ENCODE measurements at places on chromosomes 3 and 15.
A peak's percentile ranks its signal among the peaks of the same experiment; 100 is the strongest.

- DNase-seq: no peak
Measured at GRCh38 chr15:74159773-74160172, 13.7 kb upstream of the ISLR start.

- DNase-seq: no peak
Measured at GRCh38 chr3:159189994-159190669, 388.3 kb downstream of the MFSD1 start.

DNA sequence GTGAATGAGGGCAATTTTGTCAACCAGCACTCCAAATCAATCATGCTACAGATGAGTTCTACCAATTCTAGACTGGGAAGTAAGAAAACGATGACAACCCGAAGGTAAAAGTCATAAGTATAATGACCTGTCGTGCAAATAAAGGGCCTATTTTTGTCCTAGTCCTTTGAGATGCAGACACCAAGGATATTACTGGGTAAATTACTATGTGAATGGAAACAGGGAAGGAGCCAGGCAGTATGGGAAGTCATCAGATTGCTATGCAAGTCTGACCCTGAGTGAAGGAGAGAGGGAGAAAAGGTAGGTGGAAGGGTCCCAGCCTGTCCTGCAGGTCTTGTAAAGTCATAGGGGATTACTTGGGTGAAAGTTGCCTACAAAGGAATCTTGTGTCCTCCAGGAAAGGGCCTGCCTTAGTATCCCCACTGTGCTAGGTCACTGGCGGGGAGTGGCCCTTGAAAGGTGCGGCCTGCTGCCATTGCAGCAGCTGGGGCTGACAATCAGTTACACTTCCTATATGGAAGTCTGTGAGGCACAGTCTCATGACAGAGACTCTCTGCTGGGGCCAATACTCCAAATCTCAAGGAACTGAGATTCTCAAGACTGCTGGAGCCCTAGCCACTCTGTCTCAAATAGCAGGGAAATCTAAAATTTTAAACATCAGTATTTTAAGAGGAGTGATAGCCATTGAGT is 149.9 kb upstream of the SLC2A2 start:
- DNase-seq: no peak

- no peak for DNase-seq
Measured at GRCh38 chr3:56291244-56291680, 177.0 kb downstream of the ERC2 start.

- no peak for DNase-seq
Measured at GRCh38 chr15:67138891-67139855, 73.8 kb downstream of the SMAD3 start.

DNA sequence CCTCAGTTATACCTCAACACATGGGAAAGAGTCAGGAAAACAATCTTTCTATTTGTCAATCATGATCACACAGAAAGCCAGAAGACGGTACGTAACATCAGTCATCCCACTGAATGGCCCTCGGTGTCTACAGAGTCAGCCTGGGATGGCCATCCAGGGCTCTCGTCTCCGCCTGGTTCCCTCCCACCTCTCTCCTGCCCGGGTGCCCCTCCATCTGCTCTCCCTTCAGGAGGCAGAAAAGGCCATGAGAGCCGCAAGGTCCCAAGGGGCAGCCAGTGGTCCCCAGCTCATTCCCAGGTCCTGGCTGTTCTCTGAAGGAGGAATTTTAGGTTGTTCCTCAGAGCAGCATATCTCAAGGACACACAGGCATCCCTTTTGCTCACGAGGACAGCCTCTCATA is 4.4 kb upstream of the LRRC15 start:
- no peak for DNase-seq

GRCh38 chr3:14989943-14990779 is 42.8 kb downstream of the NR2C2 start:
- DNase-seq: no peak

GRCh38 chr15:101560722-101561583 is 71.4 kb upstream of the PCSK6 start:
- no peak for DNase-seq

- DNase-seq: no peak
Measured at GRCh38 chr15:63905558-63906265, 72.0 kb upstream of the HERC1 start.

DNA sequence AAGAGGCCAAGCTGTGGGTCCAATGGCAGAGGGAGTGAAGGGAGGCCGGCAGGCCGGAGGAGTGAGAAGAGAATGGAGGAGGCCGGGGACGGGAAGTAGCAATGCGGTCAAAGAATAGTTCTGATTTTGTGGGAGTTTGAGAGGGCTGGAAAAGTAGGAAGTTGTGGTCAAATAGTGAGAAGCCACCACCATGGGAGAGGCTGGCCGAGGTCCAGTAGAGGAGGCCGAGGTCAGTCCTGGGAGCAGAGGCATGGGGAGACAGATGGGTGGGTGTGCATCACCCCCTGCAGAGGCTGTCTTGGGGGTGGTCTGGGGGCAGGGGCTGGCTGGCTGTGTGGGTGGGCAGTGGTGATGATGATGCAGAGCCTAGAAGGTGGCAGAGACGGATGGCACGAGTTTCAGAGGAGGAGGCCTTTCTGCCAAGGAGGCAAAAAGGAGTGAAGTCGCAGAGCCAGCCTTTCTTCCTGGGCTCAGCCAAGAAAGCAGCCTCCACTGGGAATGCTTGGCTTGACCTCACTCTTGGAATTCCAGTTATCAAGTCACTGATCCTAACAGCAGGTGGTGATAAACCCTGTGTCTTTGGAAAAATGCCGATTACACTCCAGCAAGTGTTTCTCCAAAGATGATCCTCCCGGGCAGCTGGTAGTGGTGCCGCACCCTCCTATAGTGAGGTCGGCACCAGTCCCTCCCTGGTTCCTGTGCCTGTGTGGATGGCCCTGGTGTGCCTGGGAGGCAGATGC is 57.3 kb downstream of the ARNT2 start:
- DNase-seq: no peak

GRCh38 chr3:181726351-181727330 is 14.9 kb downstream of the SOX2 start:
- DNase-seq: peak; percentile 75

GRCh38 chr3:152104847-152105415 is 163.8 kb upstream of the MBNL1 start:
- DNase-seq: no peak

- no peak for DNase-seq
Measured at GRCh38 chr15:41286665-41287333, 45.6 kb downstream of the OIP5 start.

GRCh38 chr15:68387381-68388143 is 44.4 kb downstream of the ITGA11 start:
- DNase-seq: no peak

DNA sequence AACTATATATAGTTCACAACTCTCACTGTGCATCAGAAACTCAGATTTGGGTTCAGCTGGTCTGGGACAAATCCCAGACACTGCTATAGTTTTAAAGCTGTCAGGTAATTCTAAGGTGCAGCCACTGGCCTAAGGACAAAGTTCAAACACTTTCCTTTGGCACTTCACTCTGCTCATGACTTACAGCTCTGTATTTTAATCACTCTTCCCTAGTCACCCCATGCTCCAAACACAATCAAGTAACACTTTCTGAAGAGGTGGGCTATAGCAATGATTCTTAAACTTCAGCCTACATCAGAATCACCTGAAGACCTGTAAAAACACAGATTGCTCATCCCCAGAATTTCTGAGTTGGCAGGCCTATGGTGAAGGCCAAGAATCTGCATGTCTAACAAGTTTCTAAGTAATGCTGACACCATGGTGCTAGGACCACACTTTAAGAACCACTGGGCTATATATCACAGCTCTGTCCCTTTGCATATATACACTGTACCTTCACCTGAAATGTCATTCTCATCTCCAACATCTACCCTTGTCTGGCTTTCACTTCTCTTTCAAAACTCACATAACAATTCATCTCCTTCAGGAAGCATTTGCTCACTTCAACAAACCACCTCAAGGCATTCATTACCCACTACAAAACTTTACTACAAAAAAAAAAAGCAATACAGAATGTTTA is 21.4 kb downstream of the STAG1 start:
- DNase-seq: no peak

GRCh38 chr3:25423780-25424588 is 4.1 kb upstream of the RARB start:
- no peak for DNase-seq

DNA sequence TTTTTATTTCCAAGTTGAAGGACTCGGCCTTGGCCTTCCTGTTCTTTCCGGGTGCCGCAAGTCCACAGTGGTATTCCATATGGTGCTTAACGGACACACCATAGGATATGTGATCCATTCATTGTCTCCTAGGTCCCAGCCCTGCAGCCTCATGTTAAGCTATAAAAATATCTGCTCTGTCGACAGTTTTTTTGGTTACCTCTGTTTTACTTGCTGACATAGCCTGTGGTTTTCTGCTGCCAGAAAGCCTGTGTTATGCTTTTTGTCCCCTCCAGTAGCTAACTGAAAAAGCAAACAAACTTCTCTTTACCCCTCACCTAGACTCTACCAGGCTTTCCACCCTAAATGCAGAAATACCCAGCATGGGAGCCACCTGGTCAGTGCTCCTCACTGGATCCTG is 5.3 kb downstream of the INAFM2 start:
- DNase-seq: no peak

DNA sequence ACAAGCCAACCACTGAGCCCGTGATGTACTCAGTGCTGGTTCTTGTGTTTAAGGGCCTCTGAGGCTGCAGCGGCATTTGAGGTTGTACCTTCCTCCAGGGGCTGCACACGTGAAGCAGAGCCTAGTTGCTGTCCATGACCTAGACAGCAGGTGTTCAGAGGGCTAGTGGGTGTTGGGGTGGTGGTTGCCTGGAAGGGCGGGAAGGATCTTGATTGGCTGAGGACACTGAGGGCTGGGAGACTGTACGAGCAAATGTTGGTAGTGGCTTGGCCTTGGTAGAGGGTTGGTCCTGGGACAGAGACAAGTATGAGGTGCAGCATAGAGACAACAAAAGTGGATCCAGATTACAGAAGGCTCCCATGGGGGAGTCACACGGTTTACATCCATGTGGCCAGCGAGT is 17.0 kb upstream of the HES1 start:
- DNase-seq: no peak

DNA sequence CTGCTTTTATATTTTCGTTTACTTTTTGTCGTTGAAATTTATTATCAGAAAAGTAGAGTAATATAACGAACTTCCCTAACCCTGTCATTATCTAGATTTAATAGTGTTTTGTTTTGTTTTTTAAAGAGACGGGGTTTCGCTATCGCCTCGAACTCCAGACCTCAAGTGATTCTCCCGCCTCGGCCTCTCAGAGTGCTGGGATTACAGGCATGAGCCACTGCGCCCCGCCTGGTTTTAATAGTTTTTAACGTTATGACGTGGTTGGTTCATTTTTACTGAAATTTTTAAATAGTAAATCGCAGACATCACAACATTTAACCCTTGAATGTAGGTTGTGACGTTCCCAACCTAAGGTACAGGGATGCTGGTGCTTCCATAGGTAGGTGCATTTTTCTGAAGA is 1.0 kb downstream of the NGRN start:
- peak; percentile 63 for DNase-seq

DNA sequence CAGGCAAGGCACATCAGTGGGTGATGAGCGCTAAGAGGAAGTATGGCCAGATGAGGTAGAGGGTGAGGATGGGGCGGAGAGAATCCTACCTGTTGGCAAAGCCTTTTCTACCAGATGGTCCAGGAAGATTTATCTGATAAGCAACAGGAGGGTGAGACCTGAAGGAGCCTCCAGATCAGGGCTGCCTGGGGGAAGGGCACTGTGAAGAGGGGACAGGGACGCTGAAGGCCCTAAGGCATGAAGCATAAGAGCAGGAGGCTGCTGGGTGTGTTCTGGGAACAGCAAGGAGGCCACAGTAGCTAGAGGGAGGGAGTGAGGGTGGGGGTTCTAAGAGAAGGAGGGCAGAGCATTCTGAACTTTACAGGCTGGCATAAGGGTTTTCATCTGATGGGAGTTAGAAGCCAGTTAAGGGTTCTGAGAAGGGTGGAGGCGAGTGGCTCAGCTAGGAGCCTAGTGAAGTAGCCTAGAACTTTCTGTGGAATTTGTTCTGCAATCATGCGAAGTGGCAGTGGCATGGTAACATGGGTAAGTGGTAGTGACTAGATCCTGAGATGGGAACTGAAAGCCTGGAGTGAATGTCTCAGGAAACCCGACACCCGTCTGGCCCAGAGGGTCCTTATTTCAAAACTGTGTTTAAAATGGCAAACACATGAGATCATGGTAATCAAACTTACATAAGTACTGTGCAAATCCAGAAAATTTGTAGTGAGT is 29.9 kb downstream of the CGNL1 start:
- no peak for DNase-seq

GRCh38 chr3:10423171-10423882 is 82.1 kb downstream of the ATP2B2 start:
- no peak for DNase-seq

DNA sequence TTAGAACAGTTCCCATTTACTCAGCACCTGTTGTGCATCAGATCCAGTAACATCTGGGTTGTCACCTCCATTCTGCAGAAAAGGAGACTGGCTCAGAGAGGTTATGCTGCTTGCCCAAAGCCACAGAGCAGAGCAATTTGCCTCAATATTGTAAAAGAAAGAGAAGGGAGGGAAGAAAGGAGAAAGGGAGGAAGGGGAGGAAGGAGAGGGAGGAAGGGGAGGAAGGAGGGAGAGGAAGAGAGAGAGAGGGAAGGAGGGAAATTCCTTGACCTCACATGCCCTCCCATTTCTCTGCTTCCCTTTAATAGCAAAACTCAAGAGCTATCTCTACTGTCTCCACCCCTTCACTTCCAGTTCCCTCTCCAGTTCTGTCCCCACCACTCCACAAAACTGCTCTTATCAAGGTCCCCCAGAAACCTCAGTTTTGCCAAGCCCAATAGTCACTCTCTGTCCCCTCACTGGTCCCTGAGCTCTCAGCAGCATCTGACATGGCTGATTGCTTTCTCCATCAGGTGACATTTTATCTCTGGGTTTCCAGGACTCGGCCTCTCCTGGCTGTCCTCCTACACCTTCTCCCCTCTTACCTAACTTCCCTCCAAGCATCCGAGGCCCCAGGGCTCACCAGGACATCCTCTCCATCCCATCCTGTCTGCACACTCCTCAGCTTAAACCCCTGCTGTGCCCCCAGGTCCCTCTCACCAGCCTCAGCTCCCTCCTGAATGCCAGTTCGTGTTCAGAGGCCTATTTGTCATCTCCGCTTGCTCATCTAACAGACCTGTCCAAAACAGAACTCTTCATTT is 104.7 kb upstream of the LINGO1 start:
- DNase-seq: no peak

DNA sequence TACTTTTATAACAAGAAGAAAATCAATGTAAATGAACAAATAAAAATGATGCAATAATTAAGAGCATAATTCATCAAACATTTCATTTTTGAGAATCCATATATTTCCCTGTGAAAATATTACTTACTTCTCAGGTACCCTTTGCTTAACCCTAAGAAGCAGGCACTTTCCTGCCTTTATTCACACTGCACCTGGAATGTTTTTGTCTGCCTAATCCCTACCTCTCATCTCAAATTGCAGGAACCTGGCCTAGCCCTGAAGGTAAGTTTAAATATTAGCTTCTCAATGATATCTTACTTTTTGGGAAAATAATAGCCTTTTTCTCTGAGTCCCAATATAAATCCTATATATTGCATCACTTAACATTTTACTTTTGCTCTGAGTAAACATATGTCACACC is 559.1 kb downstream of the FGF12 start:
- DNase-seq: no peak

GRCh38 chr3:127902486-127902885 is 12.5 kb upstream of the KBTBD12 start:
- DNase-seq: no peak

- DNase-seq: no peak
Measured at GRCh38 chr15:81939604-81940440, 106.0 kb downstream of the MEX3B start.

- no peak for DNase-seq
Measured at GRCh38 chr3:5197470-5198312, 10.2 kb downstream of the EDEM1 start.

- no peak for DNase-seq
Measured at GRCh38 chr3:60047426-60048200, 997.8 kb upstream of the CFAP20DC start.

GRCh38 chr15:88896333-88897033 is 1.1 kb upstream of the HAPLN3 start:
- DNase-seq: no peak

Data from head of caudate nucleus (tissue), 42 donors.